ENCODE measurements at places on chromosomes 3 and 15. TPM values are rescaled to one million over a fixed set of nuclear protein-coding genes. Genes with fewer than 3 reads are reported as not detected.

Gene CTXN2
- not detected for polyA plus RNA-seq

Gene SERINC4
- polyA plus RNA-seq, result 0.11 TPM

Gene CYP19A1
- polyA plus RNA-seq, result 0.09 TPM

Gene ZBED2
- polyA plus RNA-seq, result 42.6 TPM

Gene TNFAIP8L3
- 2.7 TPM for polyA plus RNA-seq

Gene GOLGA8G
- polyA plus RNA-seq, result not detected

Gene KCNH8
- 0.01 TPM for polyA plus RNA-seq

Gene TOP2B
- polyA plus RNA-seq, result 19.2 TPM

Gene RFTN1
- 7.4 TPM for polyA plus RNA-seq

Gene ARGFX
- not detected for polyA plus RNA-seq

Gene IMPG2
- 0.05 TPM for polyA plus RNA-seq

Gene PRRT3
- polyA plus RNA-seq, result 0.70 TPM

Gene FRMD5
- 8.7 TPM for polyA plus RNA-seq

Gene SSR3
- polyA plus RNA-seq, result 339 TPM

Gene BFSP2
- not detected for polyA plus RNA-seq

Gene XCR1
- not detected for polyA plus RNA-seq

Gene MUC4
- polyA plus RNA-seq, result not detected

Gene RAB7A
- 353 TPM for polyA plus RNA-seq

Gene ZKSCAN7
- 0.88 TPM for polyA plus RNA-seq

Gene ATP10A
- not detected for polyA plus RNA-seq

Gene POLG
- polyA plus RNA-seq, result 40.1 TPM

Gene NFKBIZ
- polyA plus RNA-seq, result 15.3 TPM

Gene GBE1
- 31.0 TPM for polyA plus RNA-seq

Gene OR5AC2
- polyA plus RNA-seq, result not detected

Gene GABRG3
- polyA plus RNA-seq, result not detected

Gene NR1I2
- polyA plus RNA-seq, result not detected

Gene SERPINI1
- 1.8 TPM for polyA plus RNA-seq

Gene CA12
- polyA plus RNA-seq, result 220 TPM

Gene ST3GAL6
- 3.6 TPM for polyA plus RNA-seq

Gene TRPC1
- polyA plus RNA-seq, result 6.9 TPM

Gene P2RY14
- not detected for polyA plus RNA-seq

Gene C3orf49
- polyA plus RNA-seq, result not detected

Gene RASGRP1
- polyA plus RNA-seq, result not detected

Gene GATA2
- 0.10 TPM for polyA plus RNA-seq

Gene ADAMTS9
- polyA plus RNA-seq, result 0.31 TPM

Gene GOLGA6B
- not detected for polyA plus RNA-seq

Gene HTR3E
- polyA plus RNA-seq, result not detected

Gene OR5K2
- polyA plus RNA-seq, result not detected

Gene SLC28A2
- not detected for polyA plus RNA-seq

Gene LHFPL4
- not detected for polyA plus RNA-seq

Gene PRSS50
- polyA plus RNA-seq, result not detected

Gene P2RY1
- 0.12 TPM for polyA plus RNA-seq

Gene DOCK3
- 0.08 TPM for polyA plus RNA-seq

Gene IGSF11
- 0.05 TPM for polyA plus RNA-seq
